ENCODE measurements at places on chromosomes 2 and 18.
A peak's percentile ranks its signal among the peaks of the same experiment; 100 is the strongest.

DNA sequence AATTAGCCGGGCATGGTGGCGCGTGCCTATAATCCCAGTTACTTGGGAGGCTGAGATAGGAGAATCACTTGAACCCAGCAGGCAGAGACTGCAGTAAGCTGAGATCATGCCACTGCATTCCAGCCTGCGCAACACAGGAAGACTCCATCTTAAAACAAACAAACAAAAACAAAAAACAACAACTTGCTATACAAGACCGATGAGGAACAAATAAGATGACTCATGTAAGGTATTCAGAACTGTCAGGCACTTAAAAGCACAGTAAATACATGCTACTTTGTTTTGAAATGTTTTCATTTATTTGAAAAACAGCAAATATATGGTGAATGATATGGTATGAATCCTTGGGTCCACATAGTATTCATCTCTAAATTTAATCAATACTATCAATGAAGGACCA lies 66.7 kb downstream of the TRIP12 start:
- DNase-seq: peak; percentile 31

GRCh38 chr18:58590254-58590653 lies 38.6 kb downstream of the ALPK2 start:
- DNase-seq: no peak

- DNase-seq: no peak
Measured at GRCh38 chr2:62217970-62218369, 22.1 kb downstream of the B3GNT2 start.

DNA sequence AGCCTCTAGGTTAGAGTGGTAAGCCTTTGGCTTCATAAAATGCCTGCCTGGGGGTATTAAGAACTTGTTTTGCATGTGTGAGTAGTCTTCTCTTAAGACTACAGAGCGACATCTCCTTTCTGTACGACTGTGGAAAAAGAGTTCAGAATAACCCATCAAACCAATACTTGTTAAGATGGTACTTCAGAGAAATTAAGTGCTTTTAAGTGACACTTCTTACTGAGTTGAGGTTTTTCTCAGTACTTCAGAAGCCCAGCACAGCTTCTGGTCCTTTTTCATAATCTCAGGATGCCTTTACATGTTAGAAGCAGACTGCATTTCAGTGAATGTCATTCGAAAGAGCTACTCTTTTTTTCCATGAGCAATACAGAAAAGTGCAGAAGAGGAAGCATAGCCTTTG lies 10.8 kb downstream of the XRCC5 start:
- DNase-seq: no peak

DNA sequence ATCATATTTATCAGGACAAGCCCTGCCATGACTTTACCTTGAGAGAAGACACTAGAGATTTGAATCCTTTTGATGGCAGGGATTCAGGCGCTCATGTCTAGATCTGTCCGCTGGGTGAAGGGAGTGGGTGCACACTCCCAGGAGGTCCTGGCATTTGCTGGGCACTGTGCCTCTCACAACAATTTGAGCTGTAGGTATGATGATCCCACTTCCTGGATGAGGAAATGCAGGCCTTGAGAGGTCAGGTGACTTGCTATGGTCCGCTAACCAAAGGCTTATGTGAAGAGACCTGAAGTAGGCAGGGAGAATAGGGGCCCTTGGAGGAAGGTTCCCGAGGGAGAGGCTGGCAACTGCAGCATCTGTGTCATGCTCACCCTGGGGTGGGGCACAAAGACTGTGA lies 206.1 kb downstream of the HAUS1 start:
- no peak for DNase-seq

GRCh38 chr2:71939588-71940535 lies 207.8 kb downstream of the CYP26B1 start:
- DNase-seq: no peak

GRCh38 chr18:78675231-78675630 lies 304.4 kb upstream of the SALL3 start:
- no peak for DNase-seq

GRCh38 chr2:118632921-118633320 lies 214.5 kb downstream of the EN1 start:
- DNase-seq: no peak

DNA sequence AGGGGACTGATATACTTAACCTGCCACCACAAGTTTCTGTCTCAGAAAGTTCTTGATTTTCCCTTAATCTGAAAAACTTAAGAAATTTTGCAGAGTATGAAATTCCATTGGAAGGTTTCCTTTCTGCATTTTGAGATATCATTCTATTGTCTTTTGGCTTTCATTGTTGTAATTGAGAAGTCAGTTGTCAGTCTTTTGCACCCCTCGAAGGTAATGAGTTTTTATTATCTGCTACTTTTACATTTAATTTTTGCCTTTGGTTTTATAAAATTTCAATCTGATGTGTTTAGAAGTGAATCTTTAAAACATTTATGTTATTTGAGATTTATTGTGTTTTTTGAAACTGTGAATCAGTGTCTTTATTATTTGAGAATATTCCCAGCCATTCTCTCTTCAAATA lies 4.8 kb upstream of the IL36A start:
- no peak for DNase-seq

DNA sequence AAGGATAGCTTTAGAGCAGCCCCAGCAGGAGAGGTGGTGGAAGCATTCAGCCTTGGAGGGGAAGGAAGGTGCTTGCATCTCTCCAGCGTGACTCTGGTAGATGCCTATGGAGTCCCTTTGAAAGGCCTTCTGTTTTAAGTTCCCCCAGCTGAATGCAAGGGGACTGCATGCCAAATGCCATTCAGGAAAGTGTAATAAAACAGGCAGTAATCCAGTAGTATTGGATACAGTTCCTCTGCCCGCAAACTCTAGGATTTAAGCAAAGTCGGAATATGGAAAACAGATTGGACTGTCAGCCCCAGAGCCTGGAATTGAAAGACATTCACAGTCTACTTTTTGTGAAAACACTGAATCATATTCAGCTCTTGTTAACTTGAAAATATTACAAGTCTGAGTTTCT lies 125.2 kb upstream of the GAREM1 start:
- DNase-seq: no peak

- DNase-seq: no peak
Measured at GRCh38 chr2:230680463-230681170, 32.0 kb upstream of the CAB39 start.

DNA sequence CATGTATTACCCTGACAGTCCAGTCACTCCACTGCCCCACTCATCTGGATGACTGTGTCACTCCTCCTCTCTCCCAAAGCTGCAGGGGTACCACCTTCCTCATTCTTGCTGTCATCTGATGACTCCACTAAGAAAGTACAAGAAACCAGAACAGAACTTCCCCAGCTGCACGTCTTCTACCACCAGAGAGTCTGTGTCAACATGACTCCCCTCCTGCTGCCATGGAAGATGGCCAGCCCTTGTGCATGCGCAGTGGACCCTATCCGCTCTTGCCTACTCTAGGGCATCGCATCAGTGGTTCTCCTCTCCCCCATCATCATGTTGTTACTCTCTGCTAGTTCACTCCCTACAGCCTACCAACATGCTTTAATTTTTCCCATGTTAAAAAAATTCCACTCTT lies 14.5 kb upstream of the ST8SIA3 start:
- DNase-seq: no peak

- DNase-seq: no peak
Measured at GRCh38 chr2:27572998-27573429, 9.8 kb upstream of the ZNF512 start.

GRCh38 chr2:111100765-111101162 lies 19.9 kb upstream of the BCL2L11 start:
- DNase-seq: peak; percentile 6

DNA sequence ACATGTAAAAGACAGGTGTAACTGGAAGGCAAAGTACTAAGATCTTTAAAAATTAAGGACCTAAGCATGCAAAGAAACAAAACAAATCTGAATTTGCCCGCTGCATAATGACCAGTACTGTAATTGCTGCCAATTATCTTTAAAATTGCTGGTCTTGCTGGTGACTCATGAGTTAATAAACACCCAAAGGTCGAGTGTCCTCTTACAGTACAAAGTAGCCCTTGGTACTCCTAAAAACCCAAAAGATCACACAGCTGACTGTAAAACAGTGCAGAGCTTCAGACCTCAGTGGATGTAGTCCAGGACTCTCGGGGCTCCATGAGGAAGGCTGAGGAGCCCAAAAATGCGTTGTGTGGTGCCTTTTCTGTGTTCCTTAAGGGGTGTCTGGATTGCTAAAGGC lies 308.7 kb downstream of the CNTNAP5 start:
- no peak for DNase-seq

GRCh38 chr18:26335156-26335555 lies 108.9 kb downstream of the TAF4B start:
- DNase-seq: no peak
